ENCODE measurements at places on chromosomes 3 and 15.

- DNase-seq: no peak
These were observed 247.8 kb downstream of the GABRB3 start for GRCh38 chr15:26525096-26525495.

- DNase-seq: no peak
These were observed 46.2 kb upstream of the IREB2 start for GRCh38 chr15:78391781-78392180.

GRCh38 chr3:66425576-66426114 is 75.2 kb downstream of the LRIG1 start:
- no peak for DNase-seq

DNA sequence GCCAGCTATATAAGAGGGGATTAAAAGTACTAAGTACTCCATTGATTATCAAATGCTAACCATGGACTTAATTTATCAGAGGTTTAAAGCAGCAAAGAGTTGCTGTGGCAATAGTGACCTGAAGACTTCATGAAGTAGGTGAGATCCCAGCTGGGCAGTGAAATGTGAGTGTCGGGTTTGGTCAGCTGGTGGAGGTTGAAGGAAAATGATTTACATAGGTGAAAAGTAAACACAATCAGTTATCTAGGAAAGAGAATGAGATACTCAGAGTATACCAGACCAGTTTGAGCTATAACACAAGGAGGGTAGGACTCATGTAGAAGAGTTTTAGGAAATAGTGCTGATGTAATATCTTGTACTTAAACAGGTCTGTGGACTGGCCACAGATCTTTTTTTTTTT is 16.5 kb upstream of the FBXO22 start:
- no peak for DNase-seq

DNA sequence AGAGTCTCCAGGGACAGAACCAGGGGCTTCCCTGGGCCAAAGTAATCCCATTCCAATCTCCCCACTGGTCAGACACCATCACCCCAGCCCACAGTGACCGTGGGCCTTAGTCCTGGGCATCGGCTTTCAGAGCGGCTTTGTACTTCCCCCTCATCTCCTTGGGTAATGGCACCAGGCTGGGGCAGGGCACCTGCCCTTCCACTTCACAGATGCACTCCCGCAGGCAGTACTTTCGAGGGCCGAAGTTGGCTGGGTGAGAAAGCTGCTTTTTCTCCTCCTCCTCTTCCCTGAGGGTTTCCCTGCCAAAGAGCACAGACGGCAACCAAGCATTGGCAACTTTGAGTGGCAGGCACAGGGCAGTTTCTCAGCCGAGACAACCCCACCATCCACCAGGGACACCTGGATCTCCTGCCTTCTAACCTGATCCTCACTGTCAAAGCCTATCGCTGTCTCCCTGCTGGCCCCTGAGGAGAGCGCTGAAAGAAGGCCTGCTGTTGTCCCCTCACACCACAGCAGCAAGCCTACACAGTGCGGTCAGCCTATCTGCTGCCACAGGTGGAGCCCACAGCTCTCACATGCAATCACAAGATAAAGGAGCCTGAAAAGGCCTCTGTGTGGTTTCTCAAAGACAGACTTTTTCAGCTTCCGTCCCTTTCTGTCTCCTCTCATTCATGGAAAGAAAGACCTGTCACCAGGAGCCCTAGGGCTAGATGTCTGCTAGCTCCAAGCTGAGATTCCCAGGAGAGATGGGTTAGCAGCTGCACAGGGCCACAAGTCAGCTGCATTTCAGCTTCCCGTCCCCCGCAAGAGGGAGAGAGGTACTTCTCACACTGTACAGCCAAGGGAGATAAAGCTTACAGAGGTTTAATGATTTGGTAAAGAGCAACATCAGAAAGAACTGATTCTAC is 12.5 kb downstream of the MRPS25 start:
- no peak for DNase-seq

DNA sequence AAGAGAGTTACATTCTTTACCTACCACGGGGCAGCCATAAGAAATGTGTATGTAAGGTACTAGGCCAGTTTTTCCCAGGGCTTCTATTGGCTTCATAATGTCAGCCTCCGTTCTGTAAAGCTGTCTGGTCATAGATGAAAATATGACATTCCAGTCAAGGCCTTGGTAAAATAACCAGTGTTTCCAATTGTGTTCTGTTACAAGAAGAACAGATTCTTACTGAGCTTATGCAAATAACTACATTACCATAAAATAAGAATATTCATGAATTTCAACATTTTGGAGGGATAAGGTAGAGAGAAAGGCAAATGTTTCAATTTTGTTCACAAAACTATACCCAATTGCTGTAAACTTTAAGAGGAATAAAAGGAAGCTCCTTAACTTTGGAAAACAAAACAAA is 315.5 kb downstream of the THSD4 start:
- DNase-seq: no peak

DNA sequence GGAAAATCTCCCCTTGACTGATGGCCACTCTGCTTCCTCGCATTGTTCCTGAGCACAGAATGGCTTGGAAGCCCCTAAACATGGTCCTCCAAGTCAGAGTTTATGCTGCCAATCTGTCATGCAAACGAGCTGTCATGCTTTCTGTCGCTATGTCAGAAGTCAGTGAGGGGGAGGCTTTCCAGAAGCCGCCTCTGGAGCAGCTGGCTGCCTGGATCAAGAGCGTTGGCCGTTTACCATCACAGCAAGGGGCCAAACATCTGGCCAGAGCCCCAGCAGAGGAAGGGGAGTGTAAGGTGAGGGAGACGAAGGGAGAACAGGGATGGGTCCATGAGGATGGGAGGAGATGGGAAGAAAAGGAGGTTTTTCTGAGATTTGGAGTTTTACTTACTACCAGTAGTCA is 372.6 kb upstream of the NR2F2 start:
- DNase-seq: no peak

DNA sequence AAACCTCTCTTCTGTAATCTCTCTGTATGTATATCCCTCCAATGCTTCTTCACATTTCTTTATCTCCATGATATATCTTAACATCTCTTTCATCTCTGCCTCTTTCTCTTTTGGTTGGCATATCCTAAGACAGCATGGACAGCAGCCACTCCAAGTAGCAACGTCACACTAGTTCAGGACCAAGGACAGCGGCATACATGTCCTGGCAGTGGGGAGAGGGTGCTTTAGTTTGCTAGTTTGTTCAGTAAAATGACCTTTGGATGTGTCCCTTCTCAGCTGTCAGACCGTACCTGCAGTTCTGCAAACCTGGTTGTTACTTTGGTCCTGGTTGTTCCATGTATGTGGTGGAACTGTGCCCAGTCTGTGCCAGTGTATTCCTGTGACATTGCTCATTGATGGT is 225.6 kb upstream of the ROPN1 start:
- DNase-seq: no peak

GRCh38 chr15:49904296-49904695 is 214.7 kb downstream of the ATP8B4 start:
- no peak for DNase-seq

Data from activated CD4-positive, CD25-positive, alpha-beta regulatory T cell treated with anti-CD3 and anti-CD28 coated beads, Interleukin-2, amount 50 U/mL, for 72 hours (primary cell).